ENCODE measurements at places on chromosomes 2 and 18.

DNA sequence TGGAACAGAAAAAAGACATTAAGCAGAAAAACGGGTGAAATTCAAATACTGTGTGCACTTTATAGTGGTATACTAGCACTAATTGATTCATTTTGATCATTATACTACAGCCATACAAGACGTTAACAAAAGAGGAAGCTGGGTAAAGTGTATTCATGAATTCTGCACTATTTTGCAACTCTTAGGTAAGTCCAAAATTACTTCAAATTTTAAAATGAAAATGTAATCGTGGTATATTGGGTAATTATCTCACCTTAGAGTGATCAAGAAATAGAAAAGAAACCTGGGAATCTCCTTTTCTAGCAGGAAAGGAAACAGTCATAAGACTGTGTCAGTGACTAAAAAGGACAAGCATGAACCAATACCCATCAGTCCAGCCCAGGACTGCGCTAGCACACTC lies 5.4 kb downstream of the TGFBRAP1 start:
- no peak for DNase-seq

DNA sequence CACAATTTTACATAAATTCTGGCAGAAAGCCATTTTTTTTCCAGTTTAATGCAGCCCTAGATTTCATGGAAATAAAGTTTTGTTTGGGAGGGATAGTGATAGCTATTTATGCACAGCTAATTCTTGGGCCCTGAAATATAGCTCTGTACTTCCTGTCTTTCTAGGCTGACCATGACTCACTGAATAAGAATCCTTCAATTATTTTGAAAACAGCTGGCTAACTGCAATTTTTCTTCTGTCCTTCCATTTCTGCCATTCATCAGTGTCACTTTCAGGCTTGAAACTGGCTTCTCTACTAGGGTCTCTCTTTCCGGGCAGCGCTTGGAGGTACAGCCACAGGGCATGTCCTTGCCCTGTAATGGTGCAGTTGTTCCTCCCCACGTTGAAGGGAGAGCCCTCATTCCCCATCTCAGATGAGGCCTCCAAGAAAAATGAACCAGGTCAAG lies 97.1 kb upstream of the TMEM178A start:
- DNase-seq: peak; percentile 32

- DNase-seq: no peak
These were observed 31.8 kb downstream of the NYAP2 start for GRCh38 chr2:225431105-225431863.

DNA sequence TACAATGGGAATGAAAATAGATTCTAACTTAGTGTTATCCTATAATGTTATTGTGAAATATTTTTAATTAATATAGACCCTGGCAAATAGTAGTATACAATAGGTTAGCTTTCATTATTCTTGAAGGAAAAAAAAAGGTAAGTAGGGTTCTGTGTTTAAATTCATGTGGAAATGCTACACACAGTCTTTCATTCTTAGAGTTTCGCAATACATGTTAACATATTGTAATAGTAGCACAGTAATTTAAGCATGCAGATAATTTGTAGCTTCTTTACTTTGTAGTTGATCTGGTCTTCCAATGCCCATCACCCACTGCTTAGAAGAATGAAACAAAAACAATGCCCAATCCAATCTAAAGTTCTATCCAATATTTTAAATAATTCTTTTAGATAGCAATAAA lies 54.8 kb upstream of the MSTN start:
- no peak for DNase-seq

DNA sequence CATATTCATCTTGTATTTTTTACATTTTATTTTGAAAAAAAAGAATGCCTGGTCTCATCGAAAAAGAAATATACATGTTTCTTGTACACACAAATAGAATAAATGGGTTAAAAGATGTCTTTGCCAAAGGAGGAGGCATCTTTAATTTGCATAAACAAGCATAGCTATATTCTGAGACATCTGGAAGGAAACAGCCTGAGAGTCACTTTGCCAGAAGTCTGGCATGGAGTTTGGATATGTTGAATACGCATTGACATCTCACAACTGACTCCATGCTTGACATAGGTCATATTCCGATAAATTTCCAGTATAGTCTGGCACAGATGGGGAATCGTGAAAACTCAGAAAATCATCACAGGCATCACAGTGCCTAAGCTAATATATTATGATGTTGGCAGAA lies 1317.5 kb upstream of the CELF4 start:
- DNase-seq: no peak

GRCh38 chr2:31413862-31414550 lies 536 bp downstream of the XDH start:
- no peak for DNase-seq
